ENCODE measurements at places on chromosomes 13 and 19.

DNA sequence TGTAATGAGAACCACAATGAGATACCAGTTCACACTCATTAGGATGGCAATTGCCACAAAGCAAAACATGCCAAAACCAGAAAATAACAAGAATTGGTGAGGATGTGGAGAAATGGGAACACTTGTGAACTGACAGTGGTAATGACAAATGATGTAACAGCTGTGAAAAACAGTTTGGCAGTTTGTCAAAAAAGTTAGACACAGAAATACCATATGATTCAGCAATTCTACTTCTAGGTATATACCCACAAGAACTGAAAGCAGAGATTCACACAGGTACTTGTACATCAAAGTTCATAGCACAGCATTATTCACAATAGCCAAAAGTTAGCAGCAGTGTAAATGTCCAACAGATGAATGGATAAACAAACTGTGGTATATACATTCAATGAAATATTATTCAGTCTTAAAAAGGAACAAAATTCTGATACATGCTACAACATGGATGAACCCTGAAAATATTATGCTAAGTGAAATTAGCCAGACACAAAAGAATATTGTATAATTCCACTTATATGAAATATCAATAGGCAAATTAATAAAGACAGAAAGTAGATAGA, 96.5 kb downstream of the UGGT2 start:
- no peak for DNase-seq

DNA sequence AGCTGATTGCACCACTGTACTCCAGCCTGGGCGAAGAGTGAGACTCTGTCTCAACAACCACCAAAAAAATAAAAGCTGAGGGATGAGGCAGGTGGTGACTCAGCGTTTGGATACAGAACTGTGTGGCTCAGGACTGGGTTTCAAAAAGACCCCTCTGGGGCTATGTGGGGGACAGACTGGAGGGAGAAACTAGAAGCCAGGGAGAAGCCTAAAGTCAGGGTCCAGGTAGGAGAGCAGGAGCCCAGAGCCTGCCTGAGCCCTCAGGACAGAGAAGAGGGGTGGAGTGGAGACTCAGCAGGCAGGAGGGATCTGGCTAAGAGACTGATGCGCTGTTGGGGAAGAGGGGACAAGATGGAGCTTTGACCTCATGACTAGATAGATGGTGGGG, 1.8 kb upstream of the CD37 start:
- DNase-seq: no peak

DNA sequence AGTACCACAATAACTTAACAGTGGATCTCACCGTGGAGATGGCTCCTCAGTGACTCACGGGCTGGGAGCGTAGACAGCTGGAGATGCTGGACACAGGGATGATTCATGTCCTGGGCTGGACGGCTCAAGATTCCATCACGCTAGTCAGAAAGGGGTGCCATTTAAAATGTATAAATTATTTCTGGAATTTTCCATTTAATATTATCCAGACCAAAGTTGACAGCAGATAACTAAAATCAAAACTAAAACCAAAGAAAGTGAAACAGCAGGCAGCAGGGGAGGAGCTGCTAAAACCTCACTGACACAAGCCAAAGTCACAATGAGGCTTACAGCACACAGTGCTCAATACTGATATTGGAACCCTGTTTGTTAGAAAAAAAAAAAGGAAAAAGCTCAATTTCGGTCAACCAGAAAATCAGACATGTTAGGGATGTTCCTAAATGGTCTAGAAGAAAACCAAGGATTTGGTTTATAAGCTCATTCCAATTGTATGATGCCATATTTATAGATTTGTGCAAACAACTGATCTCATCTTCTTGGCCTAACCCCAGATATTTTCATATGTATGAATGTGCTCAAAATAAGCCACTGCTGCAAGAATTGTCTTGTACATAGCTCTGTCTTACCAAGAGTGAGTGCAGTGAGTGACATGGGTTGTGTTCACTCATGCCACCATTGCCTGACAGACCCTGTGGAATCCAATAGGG, 111.8 kb downstream of the SACS start:
- DNase-seq: peak; percentile 88

GRCh38 chr13:74706801-74707200, 572.6 kb upstream of the KLF12 start:
- DNase-seq: no peak

DNA sequence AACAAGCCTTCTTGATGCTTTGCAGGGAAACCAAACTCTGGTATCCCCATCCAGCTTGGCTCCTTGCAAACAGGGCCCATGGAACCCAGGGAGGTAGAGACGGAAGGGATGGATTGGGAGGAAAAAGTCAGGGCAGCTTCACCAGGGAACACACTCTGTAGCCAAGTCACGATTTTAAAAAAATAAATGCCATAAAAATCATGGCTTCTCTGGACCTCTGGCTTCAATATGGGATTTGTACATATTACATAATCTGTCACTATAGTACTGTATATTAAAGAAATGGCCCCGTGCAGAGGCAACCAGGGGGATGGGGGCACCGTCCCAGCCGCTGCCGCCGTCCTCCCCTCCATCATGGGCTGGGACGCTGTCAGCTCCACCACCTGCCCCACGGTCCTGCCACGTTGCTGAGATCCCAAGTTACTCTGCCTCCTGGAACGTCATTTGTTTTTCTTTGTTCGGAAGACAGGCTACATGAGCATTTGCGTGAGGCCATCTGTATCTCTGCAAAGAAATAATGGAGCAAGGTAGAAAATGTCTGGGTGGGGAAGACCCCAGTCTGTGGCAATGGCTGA, 313.3 kb downstream of the ZNF536 start:
- no peak for DNase-seq

GRCh38 chr13:24661713-24662112, 18.5 kb upstream of the ATP12A start:
- no peak for DNase-seq

GRCh38 chr19:50322234-50322633, 6.9 kb downstream of the KCNC3 start:
- DNase-seq: no peak

GRCh38 chr19:1236576-1236975, 1.2 kb downstream of the CBARP start:
- no peak for DNase-seq

- peak; percentile 90 for DNase-seq
Measured at GRCh38 chr19:46731007-46731501, 14.1 kb upstream of the PRKD2 start.

GRCh38 chr13:30021611-30022010, 171.2 kb upstream of the UBL3 start:
- DNase-seq: no peak

GRCh38 chr19:42092350-42092749, 16.4 kb downstream of the ZNF574 start:
- no peak for DNase-seq

DNA sequence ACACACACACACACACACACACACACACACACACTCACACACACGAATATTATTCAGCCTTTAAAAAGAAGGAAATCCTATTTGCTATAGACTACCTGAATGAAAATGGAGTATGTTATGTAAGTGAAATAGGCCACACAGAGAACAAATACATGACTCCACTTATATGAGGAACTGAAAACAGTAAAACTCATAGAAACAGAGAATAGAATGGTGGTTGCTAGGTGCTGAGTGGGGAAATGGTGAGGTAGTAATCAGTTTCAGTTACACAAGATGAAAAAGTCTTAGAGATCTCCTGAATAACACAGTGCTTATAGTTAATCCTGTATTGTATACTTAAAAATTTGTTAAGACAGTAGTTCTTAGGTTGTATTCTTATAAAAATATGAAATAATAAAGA, 8.2 kb downstream of the ZNF677 start:
- no peak for DNase-seq

DNA sequence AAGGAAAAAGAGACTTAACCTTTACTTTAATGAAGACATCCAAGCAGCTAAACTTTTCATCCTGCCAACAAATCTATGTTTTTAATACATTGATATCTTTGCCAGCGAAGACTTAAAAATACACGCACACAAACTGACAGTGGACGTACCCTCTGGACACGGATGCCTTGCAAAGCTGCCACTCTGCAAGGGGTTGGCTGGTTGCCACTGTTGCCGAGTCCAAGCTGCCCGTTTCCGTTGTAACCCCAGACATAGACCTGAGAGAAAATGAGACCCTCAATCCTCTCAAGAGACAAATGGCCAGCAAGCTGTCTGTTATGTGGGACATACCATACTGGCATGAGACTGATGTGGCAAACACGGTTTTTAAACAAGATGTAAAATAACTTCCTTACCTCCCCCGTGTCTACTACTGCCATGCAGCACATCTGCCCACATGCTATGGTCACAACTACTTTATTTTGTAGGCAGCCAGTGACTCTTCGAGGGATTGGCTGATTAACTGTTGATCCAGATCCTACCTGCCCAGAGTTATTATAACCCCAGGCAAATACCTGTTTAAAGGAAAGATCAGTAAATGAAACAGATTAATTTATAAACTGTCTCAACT, 21.2 kb downstream of the RCBTB2 start:
- no peak for DNase-seq

DNA sequence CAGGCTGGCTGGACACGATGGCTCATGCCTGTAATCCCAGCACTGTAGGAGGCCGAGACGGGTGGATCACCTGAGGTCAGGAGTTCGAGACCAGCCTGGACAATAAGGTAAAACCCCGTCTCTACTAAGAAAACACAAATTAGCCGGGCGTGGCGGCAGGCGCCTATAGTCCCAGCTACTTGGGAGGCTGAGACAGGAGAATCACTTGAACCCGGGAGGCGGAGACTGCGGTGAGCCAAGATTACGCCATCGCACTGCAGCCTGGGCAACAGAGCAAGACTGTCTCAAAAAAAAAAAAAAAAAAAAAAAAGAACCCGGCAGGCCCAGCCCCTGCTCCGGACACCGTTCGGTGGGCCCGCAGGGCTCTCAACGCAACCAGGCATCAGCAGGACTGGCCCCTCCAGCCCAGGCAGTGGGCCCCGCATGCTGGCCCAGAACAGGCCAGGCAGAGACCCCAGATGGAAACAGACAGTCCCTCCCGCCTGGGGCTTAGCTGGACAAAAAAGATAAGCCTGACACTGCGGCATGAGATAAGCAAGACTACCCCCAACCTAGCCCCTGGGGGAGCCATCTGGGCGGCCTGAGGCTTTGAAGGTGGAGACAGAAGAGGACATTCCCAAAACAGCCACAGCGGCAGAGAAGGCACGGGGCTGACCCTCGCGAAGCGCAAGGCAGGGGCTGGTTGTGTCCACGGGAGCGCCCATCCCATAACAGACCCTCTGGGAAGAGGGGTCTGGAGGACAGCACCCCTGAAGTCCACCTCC, 11.6 kb downstream of the REXO1 start:
- DNase-seq: no peak

DNA sequence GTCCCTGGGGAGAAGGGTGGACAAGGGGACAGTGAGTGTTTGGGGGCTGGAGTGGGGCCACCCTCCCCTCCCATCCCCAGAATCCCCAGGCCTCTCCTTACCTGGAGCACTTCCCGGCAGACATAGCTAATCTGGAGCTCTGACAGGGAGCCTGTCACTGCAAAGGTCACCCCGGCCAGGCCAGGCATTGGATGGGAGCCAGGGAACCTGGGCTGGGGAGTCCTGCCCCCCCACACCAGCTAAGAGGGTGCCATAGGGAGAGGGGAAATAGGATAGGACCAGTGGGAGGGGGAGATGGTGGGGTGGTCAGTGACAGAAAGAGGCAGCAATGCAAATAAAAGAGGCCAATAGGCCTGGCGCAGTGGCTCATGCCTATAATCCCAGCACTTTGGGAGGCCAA, 3.5 kb downstream of the MAP4K1 start:
- no peak for DNase-seq

GRCh38 chr13:95275322-95276036, 25.8 kb downstream of the ABCC4 start:
- DNase-seq: no peak

DNA sequence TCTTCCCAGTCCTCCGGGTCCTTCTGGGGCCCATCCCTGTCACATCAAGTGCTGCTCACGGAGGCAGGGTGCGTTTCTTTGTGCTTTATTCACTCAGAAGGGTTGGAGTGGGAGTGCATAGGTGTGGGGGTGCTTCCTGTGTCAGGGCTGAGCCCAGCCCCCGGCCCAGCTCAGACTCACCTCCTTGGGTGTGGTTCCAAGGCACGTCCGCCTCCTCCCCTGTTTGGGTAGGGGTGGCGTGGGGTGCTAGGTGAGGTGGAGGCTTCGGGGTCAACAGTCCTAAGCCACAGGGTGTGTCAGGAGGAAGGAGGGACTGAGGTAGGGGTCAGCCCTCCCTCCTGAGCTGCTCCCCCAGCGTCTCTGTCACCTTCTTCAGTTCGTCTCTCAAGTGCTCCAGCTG, 3.1 kb downstream of the CCER2 start:
- no peak for DNase-seq

GRCh38 chr19:1874554-1875185, 10.6 kb downstream of the ABHD17A start:
- DNase-seq: no peak

GRCh38 chr19:4506449-4507149, 11.7 kb downstream of the PLIN4 start:
- DNase-seq: peak; percentile 76

DNA sequence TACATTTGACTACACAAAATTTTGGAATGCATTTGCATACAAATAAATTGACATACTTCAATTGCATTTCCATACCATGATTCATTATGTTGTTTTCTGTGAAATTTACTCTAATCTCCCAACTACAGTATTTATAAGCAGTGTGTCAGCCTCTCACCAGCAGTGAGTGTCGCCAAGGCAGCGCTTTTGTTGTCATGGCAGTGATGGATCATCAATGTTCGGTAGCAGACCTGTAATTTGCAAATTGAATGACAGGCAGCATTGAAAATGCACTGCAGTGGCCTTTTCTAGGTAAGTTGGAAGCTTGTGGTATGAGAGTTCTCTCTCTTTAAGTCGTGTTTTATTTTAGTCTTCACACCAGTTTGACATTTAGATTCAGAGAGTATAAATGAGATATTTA, 534.1 kb downstream of the PCDH17 start:
- no peak for DNase-seq

GRCh38 chr13:63149375-63149774, 1733.7 kb upstream of the PCDH20 start:
- DNase-seq: no peak

- DNase-seq: no peak
Measured at GRCh38 chr13:28000567-28000966, 12.1 kb upstream of the URAD start.

DNA sequence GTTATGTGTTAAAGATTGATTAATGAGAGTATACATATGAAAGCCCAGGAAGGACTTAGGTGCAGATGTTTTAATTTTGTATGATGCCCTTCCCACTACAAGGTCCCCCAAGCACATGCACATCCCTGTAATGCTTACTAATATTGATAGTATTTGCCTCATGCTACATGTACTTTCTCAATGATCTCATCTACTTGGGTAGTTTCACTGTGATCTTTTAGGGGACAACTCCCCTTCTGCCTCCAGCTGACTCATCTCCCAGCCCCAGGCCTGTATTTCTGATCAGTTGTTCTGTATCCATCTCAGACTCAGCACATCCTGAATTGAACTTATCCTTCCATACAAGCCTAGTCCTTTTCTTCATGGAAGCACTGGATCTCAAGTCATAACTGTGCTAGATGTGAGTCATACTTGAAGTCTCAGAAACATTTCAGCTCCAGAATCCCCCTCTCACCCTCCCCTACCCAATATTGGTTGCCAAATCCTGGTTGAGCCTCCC, 49.4 kb upstream of the INTS6 start:
- peak; percentile 27 for DNase-seq
